ENCODE measurements at places on chromosomes 3 and 15.

- no peak for DNase-seq
- H3K27me3 ChIP-seq = peaks cover 59% of the 10 kb centered on the region
- no peak overlapping the region for H3K27ac ChIP-seq
- peaks cover 11% of the 10 kb centered on the region for H3K4me1 ChIP-seq
- H3K36me3 ChIP-seq = peaks cover 4% of the 10 kb centered on the region
Observed at GRCh38 chr15:79434361-79434760, 2.2 kb downstream of the MINAR1 start.

GRCh38 chr3:163490119-163490518, 1588.2 kb downstream of the SI start:
- DNase-seq = no peak
- H3K27me3 ChIP-seq = no peaks in the 10 kb centered on the region
- H3K36me3 ChIP-seq = no peaks in the 10 kb centered on the region
- H3K4me1 ChIP-seq = no peaks in the 10 kb centered on the region
- no peak overlapping the region for H3K4me3 ChIP-seq
- no peak overlapping the region for H3K27ac ChIP-seq

DNA sequence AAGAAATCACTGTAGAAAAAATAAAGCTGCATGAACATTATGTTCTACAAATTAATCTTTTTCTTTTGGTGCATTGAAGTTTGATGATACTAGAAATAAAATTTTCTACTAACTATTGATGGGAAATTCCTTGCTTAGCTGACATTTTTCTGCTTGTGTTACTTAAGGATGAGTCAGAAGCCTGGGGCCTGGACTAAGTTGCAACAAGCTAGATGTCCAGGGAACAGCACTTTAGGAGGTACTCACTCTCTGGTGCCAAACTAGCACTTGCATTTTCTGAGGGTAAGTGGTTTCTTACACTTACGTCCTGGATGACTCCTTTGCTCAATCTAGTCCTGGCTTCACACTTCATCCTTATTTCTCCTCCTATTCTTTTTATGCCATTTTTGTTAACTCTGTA, 945.1 kb downstream of the IGSF11 start:
- H3K36me3 ChIP-seq = no peaks in the 10 kb centered on the region
- no peaks in the 10 kb centered on the region for H3K4me1 ChIP-seq
- H3K27ac ChIP-seq = no peak overlapping the region
- no peak overlapping the region for H3K4me3 ChIP-seq
- DNase-seq = no peak

DNA sequence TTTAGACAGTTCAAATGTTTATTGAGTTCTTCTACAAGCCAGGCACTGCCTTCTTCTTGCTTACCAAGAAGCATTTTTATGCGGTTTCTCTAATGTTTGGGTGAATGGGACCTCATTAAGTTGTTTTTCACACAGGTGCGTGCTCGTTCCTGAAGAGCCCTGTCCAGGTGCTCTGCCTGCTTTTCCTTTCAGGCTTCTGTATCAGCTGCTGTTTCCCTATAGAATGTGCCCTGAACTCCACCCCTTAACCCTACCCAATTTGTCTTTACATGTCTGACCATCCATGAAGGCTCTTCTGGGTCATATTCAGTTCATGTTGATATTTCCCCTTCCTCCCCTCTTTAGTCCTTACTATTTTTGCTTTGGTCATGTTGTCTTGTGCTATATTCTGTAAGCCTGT, 22.4 kb upstream of the GOLGA6L10 start:
- no peak overlapping the region for H3K27ac ChIP-seq
- no peak overlapping the region for H3K4me3 ChIP-seq
- H3K4me1 ChIP-seq = peaks cover 4% of the 10 kb centered on the region
- H3K27me3 ChIP-seq = peaks cover 6% of the 10 kb centered on the region
- H3K36me3 ChIP-seq = peaks cover 2% of the 10 kb centered on the region

- H3K27ac ChIP-seq = peak overlapping the region; percentile 85
- peaks cover 12% of the 10 kb centered on the region for H3K4me1 ChIP-seq
- H3K36me3 ChIP-seq = no peaks in the 10 kb centered on the region
- peak overlapping the region; percentile 56 for H3K4me3 ChIP-seq
- no peaks in the 10 kb centered on the region for H3K27me3 ChIP-seq
- no peak for DNase-seq
Observed at GRCh38 chr3:7877312-7877711, 624.3 kb upstream of the LMCD1 start.

- peaks cover 40% of the 10 kb centered on the region for H3K27me3 ChIP-seq
- no peaks in the 10 kb centered on the region for H3K4me1 ChIP-seq
- H3K36me3 ChIP-seq = peaks cover 3% of the 10 kb centered on the region
- no peak for DNase-seq
- H3K27ac ChIP-seq = no peak overlapping the region
Observed at GRCh38 chr3:37730383-37730782, 131.3 kb upstream of the CTDSPL start.

GRCh38 chr15:48720646-48721045, 75.1 kb upstream of the FBN1 start:
- no peak for DNase-seq
- no peak overlapping the region for H3K4me3 ChIP-seq
- H3K4me1 ChIP-seq = no peaks in the 10 kb centered on the region
- H3K27me3 ChIP-seq = no peaks in the 10 kb centered on the region
- H3K36me3 ChIP-seq = peaks cover 2% of the 10 kb centered on the region
- H3K27ac ChIP-seq = no peak overlapping the region

GRCh38 chr3:102113421-102114041, 264.2 kb downstream of the NFKBIZ start:
- no peaks in the 10 kb centered on the region for H3K36me3 ChIP-seq
- H3K27ac ChIP-seq = peak overlapping the region; percentile 84
- no peak overlapping the region for H3K4me3 ChIP-seq
- no peaks in the 10 kb centered on the region for H3K27me3 ChIP-seq
- peaks cover 12% of the 10 kb centered on the region for H3K4me1 ChIP-seq

- DNase-seq = no peak
- H3K4me1 ChIP-seq = no peaks in the 10 kb centered on the region
- H3K27ac ChIP-seq = no peak overlapping the region
Observed at GRCh38 chr3:144221761-144222160, 250.1 kb downstream of the DIPK2A start.

DNA sequence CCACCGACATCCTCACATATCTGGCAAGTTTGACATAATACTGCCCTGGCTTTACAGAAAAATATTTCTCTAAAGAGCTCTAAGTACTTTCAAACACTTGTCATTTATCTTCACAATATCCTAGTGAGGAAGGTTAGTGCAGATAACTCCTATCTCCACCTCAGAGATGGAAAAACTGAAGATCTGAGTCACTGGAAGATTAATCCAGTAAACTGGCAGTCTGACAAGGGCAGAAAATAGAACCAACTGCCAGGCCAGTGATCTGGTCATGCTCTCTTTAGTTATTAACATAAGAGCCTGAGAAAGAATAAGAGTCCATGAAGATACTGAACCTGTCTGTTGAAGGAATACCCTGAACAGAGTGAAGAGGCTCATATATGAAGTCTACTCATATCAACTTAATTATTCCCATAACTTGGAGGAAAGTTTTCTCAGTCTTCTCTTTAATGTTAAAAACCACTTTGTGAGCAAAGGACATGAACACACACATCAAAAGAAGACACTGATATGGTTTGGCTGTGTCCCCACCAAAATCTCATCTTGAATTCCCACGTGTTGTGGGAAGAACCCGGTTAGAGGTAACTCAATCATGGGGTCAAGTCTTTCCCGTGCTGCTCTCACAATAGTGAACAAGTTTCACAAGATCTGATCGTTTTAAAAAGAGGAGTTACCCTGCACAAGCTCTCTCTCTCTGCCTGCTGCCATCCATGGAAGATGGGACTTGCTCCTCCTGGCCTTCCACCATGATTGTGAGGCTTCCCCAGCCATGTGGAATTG, 61.4 kb downstream of the GOLIM4 start:
- no peak overlapping the region for H3K4me3 ChIP-seq
- DNase-seq = no peak
- H3K27ac ChIP-seq = no peak overlapping the region
- no peaks in the 10 kb centered on the region for H3K36me3 ChIP-seq
- no peaks in the 10 kb centered on the region for H3K4me1 ChIP-seq

DNA sequence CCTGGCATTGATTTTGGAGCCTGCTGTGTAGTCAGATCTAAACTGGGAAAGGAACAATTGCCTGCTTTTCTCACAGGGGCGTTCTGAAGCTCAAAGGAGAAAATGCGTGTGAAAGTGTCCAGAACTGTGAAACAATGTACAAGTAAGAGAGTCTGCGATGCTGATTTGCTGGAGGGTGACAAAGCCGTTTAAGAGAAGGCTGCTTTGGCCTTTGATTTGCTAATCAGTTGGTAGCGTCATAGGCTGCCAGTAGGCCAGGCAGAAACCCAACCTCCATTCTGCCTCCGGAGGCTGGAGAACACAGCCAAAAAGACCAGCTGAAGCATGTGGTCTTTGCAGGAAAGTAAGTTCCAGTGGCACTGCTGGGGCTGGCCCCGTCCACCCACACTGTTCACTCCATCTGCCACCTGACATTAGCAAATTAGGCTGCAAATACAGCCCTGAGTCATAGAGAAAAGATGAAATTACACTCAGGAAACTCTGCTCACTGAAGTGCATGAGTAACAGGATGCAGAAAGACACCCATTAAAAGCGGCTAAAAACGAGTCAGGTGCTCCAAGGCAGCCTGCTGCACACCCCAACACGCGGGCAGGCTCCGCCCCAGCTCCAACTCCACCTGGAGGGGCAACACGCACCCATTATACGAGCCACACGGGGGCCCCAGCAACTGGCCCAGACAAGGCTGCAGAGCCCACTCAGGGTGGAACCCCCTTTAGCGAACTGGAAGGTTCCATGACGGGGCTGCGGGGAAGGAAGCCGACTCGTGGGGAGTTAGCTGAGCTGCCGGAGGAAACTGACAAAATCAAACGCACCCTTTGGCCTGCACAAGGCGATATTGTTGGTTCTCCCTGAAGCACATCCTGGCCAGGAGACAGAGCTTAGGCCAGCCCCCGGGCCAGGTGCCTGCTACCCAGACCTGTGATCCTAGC, 31.6 kb downstream of the ZDHHC19 start:
- peak overlapping the region; percentile 96 for H3K27ac ChIP-seq
- H3K4me3 ChIP-seq = peak overlapping the region; percentile 82
- peak; percentile 36 for DNase-seq
- peaks cover 39% of the 10 kb centered on the region for H3K4me1 ChIP-seq
- H3K27me3 ChIP-seq = no peaks in the 10 kb centered on the region
- no peaks in the 10 kb centered on the region for H3K36me3 ChIP-seq

DNA sequence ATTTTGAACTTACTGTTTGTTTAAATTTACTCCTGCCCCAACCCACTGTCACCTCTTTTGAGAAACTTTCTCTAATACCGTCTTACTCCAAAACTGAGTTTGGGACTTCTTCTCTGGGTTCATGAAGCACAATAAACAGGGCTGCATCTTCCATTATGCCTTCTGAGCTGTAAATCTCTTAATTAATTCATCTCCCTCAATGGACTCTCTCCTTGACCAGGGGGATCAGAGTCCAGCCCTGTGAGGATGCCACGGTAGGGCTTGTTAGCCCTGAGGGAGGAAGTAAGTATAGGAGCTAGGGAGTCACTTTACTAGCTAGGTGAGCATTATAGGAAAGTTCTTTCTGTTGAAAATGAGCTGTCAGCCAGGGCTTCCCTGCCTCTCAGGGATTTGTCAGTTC, 299.3 kb upstream of the SATB1 start:
- H3K27me3 ChIP-seq = no peaks in the 10 kb centered on the region
- H3K4me3 ChIP-seq = peak overlapping the region; percentile 80
- peak overlapping the region; percentile 99 for H3K27ac ChIP-seq
- peaks cover 4% of the 10 kb centered on the region for H3K36me3 ChIP-seq

GRCh38 chr15:35992791-35993190, 446.8 kb upstream of the DPH6 start:
- H3K4me1 ChIP-seq = no peaks in the 10 kb centered on the region
- H3K36me3 ChIP-seq = no peaks in the 10 kb centered on the region
- no peak overlapping the region for H3K27ac ChIP-seq
- no peaks in the 10 kb centered on the region for H3K27me3 ChIP-seq
- no peak overlapping the region for H3K4me3 ChIP-seq

- DNase-seq = no peak
- no peaks in the 10 kb centered on the region for H3K27me3 ChIP-seq
- H3K4me3 ChIP-seq = no peak overlapping the region
- H3K27ac ChIP-seq = no peak overlapping the region
Observed at GRCh38 chr3:115272036-115272824, 125.1 kb upstream of the ZBTB20 start.

DNA sequence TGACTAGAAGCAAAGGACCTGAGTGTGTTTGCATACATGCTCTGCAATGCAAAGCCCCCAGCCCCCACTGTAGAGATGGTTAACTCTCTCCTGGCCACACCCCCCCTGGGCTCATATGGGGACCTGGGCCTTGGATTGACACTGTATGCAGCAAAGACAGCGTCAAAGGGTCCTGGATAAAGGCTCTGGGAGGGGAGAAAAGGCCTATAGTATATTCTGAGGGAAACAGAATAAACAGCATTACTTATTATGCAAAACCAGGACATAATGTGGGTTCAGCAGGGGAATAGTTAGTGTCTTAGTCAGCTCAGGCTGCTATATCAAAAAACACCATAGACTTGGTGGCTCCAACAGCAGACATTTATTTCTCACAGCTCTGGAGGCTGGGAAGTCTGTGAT, 158.7 kb downstream of the APBA2 start:
- H3K4me1 ChIP-seq = peaks cover 2% of the 10 kb centered on the region
- no peak for DNase-seq
- no peak overlapping the region for H3K27ac ChIP-seq
- H3K27me3 ChIP-seq = no peaks in the 10 kb centered on the region
- no peak overlapping the region for H3K4me3 ChIP-seq
- no peaks in the 10 kb centered on the region for H3K36me3 ChIP-seq
